ENCODE measurements at places on chromosomes 13 and 19. TPM values are rescaled to one million over a fixed set of nuclear protein-coding genes. Genes with fewer than 3 reads are reported as not detected.

GRCh38 chr19:8610041-8610935, at the start of gene ADAMTS10:
ADAMTS10 (minus strand) TSS chr19:8610715; CDS start chr19:8605710, 5,005 bp downstream.
- peak; percentile 64 for DNase-seq

DNA sequence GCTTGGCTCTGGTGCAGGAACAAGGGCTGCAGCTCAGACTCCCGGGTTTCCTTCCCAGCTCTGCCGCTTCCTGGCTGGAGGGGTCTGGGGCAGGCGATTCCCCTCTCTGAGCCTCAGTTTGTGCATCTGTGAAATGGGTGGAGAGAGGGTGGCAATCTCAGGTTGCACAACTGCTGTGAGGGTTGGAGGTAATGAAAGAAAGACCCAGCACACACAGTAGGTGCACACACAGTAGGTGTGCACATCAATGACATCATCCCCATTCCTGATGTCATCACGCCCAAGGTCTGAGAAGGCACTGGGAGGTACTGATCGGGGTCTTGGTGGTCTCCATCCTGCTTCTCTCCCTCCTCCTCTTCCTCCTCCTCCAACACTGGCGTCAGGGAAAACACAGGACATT, 2.7 kb downstream of the LILRB4 start:
- no peak for DNase-seq

DNA sequence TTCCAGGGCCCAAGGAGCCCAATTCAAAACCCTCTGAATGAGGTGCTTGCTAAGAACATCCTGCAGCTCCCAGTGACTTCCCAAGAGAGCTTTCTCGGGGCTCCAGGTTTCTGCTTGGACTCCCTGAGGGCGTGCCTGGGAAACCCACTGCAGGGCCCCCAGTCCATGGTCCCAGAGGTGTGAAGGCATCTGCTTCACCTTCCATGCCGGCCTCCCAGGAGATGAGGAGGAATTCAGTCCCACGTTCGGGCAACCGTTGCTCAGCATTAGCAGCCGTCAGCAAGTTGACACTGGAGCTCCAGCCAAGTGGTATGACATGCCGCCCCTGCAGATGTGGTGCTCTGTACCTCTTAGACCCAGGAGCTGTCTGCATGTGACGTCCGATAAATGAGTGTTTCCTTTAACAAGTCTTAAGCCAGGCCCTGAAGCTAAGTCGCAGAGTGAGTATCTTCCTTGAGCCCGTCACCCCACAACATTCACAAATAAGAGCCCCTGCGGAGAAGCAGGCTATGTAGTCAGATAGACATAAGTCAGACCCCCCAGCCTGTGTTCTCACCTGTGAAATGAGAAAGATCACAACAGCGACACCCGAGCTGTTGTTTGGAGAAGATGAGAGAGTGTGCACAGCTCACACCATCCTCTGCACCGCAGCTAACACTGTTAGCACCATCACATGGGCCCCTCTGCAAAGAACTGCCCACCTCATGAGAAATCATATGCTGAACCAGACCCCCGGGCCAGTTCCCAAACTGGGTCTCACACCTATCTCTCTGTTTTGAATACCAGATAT, 150.3 kb downstream of the KATNAL1 start:
- DNase-seq = no peak

GRCh38 chr13:99865420-99865930, 106.1 kb downstream of the ZIC5 start:
- no peak for DNase-seq

GRCh38 chr13:45849408-45849807, 2.1 kb downstream of the SIAH3 start:
- DNase-seq = no peak

DNA sequence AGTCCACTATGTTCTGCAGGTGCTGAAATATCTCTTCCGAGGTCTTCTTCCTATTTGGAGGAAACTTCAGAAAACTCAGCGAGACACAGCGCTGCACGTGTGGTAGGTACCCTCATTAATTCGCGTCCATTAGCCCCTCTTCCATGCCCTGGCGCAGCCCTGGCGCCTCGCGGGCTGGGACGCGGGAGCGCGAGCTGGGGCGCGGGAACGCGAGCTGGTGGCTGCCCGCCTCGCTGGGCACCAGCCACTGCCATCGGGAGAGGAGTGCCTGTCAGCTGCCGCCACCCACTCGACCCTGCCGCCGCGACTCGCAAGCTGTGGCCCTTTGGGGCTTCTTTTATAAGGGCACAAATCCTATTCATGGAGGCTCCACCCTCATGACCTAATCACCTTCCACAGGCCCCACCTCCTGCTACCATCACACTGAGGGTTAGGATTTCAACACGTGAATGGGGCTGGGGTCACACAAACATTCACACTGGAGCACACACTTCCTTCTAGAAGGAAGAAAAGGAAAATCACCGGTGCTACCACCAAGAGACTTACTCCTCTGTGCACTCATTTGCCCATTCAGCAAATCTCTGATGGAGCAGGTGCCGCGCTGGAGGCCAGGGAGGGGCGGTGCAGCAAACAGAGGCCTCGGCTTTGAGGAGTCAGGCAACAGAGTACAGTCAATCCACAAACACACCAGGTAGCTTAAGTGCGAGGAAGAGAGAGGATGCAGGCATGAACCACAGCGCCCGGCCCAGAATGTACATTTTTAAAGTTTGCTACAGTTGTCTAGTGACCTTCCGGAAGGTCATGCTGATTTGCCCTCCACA, 43.0 kb upstream of the LATS2 start:
- no peak for DNase-seq

GRCh38 chr13:77114271-77114670, 87.3 kb upstream of the FBXL3 start:
- no peak for DNase-seq

DNA sequence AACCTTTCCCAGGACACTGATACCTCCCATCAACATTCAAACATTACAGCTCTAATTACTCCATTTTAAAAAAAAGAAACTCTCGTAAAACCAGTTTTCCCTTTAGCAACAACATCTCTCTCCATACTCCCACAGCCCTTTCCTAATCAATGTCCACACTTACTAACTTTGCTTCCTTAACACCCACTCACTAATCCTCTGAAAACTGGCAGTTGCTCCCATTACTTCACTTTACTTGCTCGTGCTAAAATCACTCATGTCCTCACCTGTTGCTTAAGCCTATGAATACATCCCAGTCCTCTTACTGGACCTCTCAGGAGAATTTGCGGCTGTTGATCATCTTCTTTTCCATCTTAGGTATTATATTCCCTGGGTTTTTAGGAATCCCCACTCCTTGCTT, 44.8 kb downstream of the RBM26 start:
- DNase-seq = no peak

DNA sequence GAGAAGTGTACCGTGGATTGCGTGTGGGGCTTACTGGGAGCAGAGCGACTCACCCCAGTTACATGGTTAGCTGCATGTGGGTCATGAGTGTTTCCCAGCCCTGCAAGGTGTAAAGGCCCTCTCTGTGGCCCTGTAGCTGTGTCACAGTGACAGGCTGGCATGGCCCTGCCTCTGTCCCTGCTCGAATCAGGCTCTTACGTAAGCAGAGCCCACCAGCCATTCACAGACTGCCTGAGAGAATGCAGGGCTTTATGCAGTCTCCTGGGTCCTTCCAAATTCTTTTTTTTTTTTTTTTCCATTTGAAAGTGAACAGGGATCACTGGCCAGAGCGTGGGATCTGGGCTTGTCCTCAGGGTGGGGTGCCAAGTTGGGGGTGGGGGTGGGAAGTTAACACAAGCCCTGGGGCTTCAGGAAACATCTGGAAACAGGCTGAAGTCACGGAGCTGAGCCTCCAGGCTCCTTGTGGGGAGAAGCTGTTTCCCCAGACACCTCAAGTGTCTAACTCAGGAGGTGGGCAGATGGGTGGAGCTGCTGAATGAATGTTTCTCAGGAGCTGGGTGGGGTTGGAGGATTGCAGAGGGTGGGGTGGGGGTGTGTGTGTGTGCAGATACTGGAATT, 13.4 kb downstream of the TECR start:
- peak; percentile 41 for DNase-seq

- DNase-seq = peak; percentile 62
These were observed 53.1 kb downstream of the ARHGAP35 start for GRCh38 chr19:46913852-46914430.

- peak; percentile 60 for DNase-seq
These were observed 401.1 kb upstream of the SPRY2 start for GRCh38 chr13:80742033-80742432.

- DNase-seq = no peak
These were observed 131.5 kb downstream of the DNAJC15 start for GRCh38 chr13:43154839-43155238.

The PNMA8C gene
- total RNA-seq = not detected

The ZNF546 gene
- total RNA-seq = 5.5 TPM

The ZNF808 gene
- 15.1 TPM for total RNA-seq

The CATSPERD gene
- not detected for total RNA-seq

Measured in A673 (cell line).